ENCODE measurements at places on chromosomes 11 and 22.

DNA sequence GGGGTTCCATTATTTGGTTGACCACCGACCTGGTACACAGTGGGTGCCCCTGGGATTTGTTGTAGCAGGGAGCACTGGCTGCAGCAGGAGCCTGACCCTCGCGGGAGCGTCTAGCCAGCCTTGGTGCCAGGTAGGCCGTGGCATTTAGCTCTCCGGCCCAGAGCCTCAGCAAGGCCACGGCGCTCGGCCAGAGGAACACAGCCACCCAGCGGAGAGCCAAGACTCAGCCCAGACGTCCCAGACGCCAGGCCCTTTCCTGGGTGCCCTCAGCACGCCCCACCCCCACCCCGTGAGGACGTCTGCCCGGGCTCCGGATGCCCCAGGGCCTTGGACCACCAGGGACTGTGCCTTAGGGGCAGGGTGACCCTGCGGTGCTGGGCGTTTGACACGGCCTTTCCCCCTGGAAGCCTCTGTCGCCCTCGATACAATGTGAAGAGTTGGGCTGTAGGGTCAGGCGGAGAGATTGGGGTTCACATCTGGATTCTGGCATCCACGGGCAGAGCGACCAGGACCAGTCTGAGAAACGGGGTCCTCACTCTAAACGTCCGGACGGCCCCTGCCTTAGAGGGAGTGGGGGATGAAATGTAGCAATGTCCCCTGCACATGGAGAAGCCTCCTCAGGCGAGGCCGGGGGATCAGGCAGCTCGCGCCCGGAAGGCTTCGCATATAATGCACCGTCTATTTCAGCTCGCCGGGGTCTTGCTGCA is 99.2 kb upstream of the FGF3 start:
- no peak for DNase-seq

DNA sequence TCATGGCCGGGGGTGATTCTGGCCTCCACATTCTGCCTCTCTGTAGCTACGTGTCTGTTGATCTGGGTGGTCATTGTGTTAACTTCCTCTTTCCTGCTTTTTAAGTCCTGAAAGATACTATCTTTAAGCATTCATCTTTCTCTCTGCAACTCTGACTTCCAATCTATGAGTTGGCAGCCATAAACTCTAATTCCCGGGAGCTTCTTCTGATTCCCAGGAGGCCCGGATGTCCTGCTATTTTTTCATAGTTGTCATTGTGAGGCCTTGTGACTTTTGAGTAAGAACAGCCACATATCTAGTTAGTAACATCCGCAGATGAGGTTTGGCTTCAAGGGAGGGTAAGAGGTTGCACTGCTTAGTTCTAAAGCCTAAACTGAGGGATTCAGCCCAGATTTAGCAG is 107.8 kb downstream of the SYN3 start:
- no peak for DNase-seq

DNA sequence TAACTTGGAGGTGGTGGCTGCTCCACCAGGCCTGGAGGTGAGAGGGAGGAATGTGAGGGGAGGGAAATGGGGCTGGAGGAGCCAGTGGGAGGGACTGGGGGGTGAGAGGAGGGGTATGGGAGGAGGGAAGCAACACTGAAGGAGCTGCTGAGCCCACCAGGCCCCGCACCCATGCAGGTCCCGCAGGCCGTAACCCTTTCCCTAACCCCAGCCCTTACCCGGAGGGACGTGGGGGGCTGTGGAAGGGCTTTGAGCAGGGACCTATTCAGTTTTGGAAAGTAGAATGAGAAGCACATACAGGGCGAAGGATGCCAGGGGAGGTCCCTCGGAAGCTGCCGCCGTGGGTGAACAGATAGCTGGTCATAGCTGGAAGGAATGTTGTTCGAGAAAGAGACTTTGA is 33.9 kb upstream of the CRYBB3 start:
- DNase-seq: no peak

GRCh38 chr11:99142237-99142636 is 121.5 kb downstream of the CNTN5 start:
- no peak for DNase-seq

- no peak for DNase-seq
Measured at GRCh38 chr11:7604331-7604955, 68.9 kb downstream of the CYB5R2 start.

DNA sequence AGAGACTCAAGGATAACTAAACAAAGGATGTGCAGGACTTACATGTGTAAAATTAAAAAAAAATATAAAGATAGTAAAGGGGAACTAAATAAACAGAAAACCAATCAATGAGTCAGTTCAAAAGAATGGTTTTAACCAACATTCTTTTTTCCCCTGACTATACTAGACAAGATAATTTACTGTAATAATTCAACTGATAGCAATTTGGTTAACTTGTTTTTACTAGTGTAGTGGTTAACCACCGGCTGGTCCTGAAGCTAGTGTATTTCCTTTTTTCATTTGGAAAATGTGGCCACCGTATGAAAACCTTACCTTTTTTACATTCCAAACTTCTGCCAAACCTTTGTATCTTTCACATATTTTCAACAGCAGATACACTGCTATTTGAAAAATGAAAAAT is 123.1 kb downstream of the ARHGAP42 start:
- DNase-seq: no peak
